Erythroblast (primary cell): ENCODE measurements at places on chromosomes 12 and 14.

DNA sequence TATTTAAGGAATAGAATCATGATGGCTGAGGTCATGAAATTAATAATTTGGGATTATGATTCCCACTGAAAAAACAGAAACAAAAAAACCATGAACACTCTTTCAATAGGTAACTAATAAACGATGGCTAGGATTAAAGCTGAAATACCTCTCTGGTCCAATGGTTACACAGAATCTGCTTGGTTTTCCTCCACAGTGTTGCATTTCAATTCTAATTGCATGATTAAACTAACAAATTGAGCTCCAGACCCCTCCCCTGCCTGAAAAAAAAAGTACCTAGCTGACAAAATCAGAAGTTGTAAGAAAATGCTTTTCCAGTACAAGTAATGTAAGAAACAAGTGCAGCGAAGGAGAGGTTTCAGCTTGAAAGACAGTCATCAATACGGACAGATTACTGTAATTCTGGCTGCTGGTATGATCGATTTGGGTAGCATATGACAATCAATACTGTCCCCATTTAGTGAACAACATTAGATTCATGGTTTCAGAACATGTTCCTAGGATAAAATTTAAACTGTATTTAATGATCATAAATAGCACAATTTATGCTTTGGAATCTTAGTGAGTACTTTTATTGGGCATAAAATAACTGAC, 32.0 kb downstream of the INSM2 start:
- no peak for DNase-seq

- no peak for DNase-seq
Observed at GRCh38 chr14:55869397-55870049, 248.7 kb upstream of the PELI2 start.

- DNase-seq: no peak
Observed at GRCh38 chr12:19646599-19646998, 207.3 kb downstream of the AEBP2 start.

DNA sequence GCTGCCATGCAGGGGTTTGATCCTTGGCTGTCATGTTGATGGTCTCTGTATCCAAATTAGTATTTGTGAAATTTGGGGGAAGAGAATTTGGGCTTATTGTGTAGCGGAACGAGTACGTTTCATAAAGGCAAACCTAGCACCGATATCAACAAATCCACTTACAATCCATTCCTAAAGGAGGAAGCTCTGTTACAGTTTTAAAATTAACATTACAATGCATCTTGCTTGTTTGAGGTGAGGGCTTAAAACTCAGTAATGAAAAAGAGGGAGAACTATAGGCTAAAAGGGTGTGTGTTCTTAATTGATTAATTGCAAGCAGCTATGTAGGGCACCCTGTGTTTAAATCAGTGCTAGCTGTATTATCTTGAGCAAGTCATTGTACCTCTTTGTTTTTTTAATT, 13.7 kb downstream of the RASSF3 start:
- no peak for DNase-seq

GRCh38 chr14:37791384-37792036, 196.1 kb downstream of the TTC6 start:
- DNase-seq: no peak

DNA sequence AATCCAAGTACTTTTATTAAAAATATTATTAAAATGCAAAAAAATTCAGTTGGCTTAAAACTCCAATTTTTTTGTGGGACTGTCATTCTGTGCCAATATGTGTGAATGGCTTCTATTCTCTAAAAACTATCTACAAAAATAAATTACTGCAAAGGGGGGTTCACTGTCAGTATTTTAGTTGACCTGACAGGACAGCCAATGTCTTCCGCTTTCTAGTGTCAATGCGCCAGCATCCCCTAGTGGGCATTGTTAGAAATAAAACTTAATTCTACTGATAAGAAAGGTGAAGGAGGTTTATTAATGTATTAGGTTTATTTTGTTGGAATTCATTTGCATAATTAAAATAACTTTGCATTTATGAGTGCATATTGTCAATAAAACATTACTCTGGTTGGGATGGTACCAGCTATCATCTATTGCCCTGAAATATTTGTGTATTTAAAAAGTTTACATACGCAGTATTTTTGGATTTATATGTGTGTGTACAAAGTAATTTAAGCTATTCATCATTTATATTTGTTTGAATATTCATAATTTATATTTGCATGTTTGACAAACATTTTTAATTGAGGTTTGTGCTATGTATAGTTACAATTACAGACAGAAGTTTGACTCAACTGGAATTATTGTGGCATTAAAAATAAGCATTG, 527.2 kb downstream of the FLRT2 start:
- DNase-seq: peak; percentile 38

DNA sequence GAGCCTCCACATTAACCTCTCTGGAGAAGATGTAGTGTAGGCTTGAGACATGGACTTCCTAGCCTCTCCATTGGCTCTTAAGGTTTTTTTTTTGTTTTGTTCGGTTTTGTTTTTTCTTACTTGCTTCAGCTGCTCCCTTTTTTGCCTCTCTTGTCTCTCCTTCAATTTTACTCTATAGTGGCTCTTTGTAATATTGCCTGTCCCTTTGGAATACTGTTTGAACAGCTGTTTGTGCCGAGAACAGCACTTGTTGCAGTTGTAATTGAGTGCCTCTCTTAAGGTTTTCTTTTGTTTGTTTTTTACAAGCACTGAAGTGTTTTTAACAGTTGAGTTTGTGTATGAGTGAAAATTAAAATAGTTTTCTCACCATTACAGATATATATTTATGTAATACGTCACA, 567.7 kb downstream of the LRFN5 start:
- no peak for DNase-seq

DNA sequence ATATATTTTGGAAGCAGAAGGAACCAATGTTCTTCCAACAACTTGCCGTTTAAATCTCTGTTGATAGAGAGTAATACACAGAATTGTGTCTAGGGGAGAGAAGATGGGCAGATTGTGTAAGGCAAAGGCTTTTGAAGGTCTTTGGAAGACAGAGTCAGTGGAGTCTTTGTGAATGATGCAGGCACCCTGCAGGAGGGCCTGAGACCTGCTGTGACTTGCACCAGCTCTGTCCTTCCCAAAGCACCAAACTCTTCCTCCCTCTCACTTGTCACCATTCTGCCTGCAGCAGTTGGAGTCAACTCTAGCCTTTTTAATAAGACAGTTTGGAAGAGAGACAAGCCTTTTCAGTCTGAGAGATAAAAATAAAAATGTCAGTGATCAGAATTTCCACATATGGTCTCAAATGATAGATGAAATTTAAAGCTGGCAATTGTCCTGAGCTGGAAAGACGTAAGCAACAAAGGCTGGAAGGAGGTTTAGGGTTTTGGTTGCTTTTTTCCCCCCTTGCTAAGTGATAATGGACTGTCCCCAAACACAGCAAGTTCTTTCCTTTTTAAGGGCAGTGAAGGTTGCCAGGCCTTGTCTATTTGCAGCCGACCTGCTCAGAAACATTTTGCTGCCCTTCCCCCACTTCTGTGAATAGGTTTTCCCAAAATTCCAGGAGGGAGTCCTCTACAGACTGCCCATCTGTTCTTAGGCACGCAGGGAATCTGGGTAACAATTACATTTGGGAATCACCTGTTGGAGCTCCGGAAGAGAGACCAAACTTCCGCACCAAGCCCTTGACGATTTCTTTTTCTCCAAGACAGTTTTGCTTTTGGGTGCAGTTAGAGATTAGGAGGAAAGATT, 103.0 kb upstream of the NTF3 start:
- no peak for DNase-seq

DNA sequence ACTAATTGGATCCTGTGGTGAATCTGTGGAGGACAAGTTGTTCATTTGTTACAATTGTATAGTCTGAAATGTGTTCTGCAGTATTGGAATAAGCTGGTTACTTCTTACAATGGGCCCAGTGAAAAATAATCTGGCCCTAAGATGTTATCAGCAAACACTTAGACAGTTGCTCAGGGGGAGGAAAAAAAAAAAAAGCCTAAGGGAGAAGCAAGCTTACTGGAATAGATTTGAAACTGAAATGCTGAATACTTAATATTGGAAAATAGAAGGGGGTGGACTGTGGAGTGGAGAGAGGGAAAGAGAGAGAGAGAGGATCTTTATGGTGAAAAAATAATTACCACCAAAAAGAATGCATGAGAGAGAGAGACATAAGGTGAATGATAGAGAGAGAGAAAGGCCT, 4.0 kb downstream of the FOXG1 start:
- DNase-seq: no peak

GRCh38 chr14:39342768-39343167, 89.5 kb downstream of the FBXO33 start:
- no peak for DNase-seq

- DNase-seq: peak; percentile 75
Observed at GRCh38 chr12:108495054-108495453, 20.0 kb upstream of the FICD start.

- DNase-seq: peak; percentile 29
Observed at GRCh38 chr14:50521912-50522341, 10.4 kb downstream of the MAP4K5 start.

DNA sequence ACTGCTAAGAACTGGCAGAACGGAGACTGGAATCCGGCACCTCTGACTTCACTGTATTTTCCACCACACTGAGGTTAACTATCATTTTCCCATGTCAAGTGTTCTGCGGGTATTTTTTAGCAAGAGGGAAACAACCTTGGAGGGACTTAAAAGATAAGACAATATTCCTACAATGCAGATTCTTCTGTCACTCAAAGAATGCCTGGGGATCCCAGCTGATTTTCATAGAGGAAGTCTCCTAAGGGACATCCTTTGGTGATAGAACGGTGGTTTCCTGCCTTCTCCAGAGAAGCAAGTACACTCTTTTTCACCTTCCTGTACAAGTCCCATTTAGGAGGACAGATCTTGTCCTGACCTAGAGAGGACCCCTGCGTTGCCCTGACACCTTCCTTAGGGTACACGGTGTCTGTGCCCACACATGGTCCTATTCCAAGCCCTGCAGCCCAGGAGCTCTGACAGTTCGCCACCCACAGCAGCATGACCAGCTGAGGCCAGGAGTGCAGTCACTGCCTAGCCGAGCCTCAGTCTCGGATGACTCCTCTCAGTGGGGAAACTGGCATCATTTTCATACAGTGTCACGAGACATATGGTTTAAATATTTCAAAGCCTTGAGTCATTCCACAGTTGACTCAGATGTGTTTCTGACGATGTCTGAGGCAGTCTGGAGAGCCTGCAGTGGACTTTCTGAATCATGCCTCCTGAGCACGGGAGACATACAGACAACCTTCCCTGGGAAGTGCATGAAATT, 181.3 kb upstream of the FKBP4 start:
- DNase-seq: no peak

DNA sequence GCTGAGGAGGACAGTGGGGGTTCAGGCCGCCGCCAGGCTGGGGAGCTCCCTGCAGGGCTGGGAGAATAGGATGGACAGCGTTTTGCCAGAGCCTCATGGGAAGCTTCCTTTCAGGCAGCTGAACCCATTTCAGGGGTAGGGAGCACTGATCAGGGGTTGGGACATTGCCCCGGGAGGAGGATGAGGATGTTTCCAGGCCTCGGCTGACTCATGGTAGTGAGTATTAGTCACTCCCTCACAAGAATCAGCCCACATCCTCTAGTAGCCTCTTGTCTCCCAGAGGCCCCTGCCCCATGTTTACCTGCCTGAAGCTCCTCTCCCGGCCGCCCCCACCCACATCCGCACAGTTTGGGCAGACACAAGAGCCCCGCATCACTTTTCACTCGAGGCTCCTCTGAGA, 89.8 kb downstream of the ZFP36L1 start:
- no peak for DNase-seq

- peak; percentile 66 for DNase-seq
Observed at GRCh38 chr14:90060312-90060964, 1.4 kb upstream of the KCNK13 start.

DNA sequence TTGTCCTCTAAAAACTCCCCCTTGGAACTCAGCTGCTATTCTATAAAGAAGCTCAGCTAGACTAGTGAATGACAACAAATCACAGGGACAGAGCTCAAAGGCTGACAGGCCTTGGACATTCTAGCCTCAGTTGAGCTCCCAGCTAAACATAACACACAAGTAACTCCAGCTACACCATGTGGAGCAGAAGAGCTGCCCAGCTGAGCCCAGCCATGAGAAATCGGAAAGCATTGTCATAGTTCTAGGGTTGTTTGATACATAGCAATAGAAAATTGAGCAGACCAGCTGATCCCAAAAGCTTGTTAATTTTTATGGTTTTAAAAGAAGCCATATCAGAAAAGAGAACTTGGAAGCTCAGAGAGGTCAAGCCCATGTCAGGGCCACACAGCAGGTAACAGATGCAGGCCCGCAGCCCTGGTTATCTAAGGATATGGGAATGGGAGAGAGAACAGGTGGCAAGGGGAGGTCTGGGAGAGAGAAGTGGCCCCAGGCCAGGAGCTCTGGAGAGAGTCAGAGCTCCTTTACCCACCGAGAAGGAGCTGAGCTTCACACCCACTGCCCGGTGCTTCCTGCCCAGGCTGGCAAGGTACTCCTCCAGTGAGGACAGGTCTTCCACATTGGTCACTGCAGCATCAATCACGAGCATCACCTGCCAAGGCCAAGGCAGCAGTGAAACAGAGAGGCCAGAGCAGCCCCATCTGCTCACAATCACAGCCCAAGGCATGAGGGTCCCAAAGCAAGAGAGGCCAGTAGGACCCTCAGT, 2.9 kb downstream of the NGB start:
- DNase-seq: no peak

- DNase-seq: no peak
Observed at GRCh38 chr14:49583629-49584028, 2.6 kb downstream of the RPS29 start.

- no peak for DNase-seq
Observed at GRCh38 chr12:70908978-70909377, 11.6 kb downstream of the PTPRR start.

- DNase-seq: no peak
Observed at GRCh38 chr12:6817662-6818157, 3.9 kb upstream of the GPR162 start.

DNA sequence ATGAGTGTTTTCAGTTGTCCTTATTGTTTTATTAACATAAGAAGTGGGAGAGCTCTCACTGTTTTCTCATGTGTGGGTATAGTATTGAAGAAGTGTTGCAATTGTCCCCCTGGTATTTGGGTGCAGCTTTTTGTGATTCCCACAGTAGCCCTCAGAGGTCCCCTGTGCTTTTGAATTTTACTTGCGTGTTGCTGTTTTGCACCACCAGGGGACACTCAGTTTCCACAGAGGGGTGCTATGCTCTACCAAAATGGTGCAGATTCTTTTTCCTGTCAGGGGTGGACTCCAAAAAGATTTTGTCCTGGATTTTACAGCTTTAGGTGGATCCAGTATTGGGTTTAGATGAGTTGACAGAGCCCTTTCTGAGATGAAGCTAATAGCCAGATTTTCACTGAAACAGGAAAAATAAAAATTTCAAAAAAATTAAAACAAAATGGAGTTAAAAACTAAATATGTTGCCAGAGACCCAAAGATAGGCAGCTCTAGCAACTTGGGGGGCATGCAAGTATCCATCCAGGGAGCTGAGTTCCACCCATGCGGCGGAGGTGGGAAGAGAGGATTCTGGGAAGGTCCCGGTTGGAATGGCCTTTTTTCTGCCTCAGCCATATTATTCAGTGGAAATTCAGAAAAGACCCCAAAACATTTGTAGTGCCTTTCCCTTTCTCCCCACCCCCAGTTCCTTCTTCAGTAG, 50.2 kb downstream of the TTLL5 start:
- DNase-seq: peak; percentile 33

GRCh38 chr12:109497675-109498074, 20.2 kb downstream of the UBE3B start:
- DNase-seq: no peak
